CD14-positive monocyte (primary cell): ENCODE measurements at places on chromosomes 13 and 19.
A peak's percentile ranks its signal among the peaks of the same experiment; 100 is the strongest.

DNA sequence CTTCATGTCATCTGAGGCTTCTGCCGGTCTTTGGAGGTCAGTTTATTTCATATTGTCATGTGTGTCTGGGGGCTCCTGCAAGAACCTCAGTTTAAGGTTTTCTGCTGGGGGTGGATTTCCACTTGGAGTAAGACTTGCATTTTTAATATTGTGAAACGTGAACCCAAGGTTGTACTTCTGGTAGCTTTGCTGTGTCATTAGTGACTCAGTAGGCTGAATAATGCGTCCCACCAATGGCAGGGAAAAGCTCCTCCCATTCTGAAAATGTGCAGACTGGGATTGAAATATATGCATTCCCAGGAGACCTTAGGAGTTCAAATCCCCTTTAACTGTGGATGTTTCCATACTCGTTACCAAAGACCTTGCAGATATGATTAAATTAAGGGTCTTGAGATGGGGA, 46.2 kb downstream of the ING1 start:
- no peaks in the 10 kb centered on the region for H3K36me3 ChIP-seq
- H3K27me3 ChIP-seq, result no peaks in the 10 kb centered on the region
- no peak overlapping the region for H3K27ac ChIP-seq
- H3K4me3 ChIP-seq, result no peak overlapping the region

GRCh38 chr19:6890938-6891337, 3.6 kb downstream of the ADGRE1 start:
- peak; percentile 15 for DNase-seq
- no peak overlapping the region for H3K27ac ChIP-seq
- peaks cover 72% of the 10 kb centered on the region for H3K4me1 ChIP-seq
- no peak overlapping the region for H3K4me3 ChIP-seq

GRCh38 chr13:60584976-60585375, 188.0 kb downstream of the TDRD3 start:
- no peaks in the 10 kb centered on the region for H3K27me3 ChIP-seq
- no peak overlapping the region for H3K4me3 ChIP-seq
- H3K27ac ChIP-seq, result no peak overlapping the region
- DNase-seq, result no peak
- no peaks in the 10 kb centered on the region for H3K36me3 ChIP-seq
- no peaks in the 10 kb centered on the region for H3K4me1 ChIP-seq

DNA sequence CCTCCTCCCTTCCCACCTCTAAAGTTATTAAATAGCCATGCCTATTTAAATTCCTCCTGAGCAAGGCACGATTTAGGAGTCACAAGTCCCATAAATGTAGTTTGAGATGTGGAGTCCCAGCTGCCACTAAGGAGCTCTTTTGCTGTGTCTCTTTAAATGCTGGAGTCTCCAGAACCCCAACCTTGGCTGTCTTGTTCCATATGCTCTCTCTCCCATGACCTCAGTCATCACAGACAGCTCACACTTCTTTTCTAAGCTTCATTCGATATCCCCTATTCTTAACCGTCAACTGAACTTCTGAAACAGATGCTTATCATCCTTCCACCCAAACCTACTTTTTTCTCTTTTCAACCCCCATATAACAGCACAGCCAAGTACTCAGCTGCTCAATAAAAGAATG, 197.1 kb downstream of the VWA8 start:
- no peak for DNase-seq
- H3K4me3 ChIP-seq, result no peak overlapping the region
- H3K27me3 ChIP-seq, result no peaks in the 10 kb centered on the region
- no peaks in the 10 kb centered on the region for H3K36me3 ChIP-seq
- H3K4me1 ChIP-seq, result peaks cover 5% of the 10 kb centered on the region

DNA sequence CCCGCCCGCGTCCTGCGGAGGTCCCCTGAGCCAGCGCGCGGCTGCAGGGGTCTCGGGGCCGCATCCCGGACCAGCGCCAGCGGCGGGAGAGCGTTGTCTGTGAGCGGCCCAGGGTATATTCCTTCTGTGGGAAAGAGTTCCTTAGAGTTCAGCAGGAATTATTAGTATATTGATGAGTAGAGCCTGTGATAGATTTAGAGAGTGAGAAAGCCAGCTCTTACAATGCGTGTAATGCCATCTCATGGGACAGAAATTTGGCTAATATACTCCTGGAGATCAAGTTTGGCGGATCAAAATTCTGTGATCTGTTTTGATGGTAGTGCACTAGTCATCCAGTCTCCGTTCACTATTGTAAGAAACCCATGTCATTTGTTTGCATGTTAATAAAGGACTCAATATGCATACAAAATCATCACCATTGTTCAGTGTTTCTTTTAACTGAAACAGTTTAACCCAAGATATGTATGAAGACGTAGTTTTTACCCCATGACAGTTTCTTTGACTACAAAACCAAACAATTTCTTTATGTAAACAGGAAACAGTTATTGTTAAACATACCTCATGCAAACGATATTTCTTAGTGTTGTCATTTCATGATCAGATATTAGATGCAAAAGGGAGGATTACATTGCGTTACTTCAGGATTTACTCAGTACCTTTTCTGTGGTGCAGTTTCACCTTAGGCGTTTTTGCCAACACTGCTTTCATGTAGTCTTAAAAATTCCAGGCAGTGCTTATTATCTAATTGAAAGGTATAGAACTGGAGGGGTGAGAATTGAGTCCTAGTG, 9.9 kb downstream of the TNFRSF19 start:
- H3K36me3 ChIP-seq, result no peaks in the 10 kb centered on the region
- DNase-seq, result no peak
- no peak overlapping the region for H3K27ac ChIP-seq

DNA sequence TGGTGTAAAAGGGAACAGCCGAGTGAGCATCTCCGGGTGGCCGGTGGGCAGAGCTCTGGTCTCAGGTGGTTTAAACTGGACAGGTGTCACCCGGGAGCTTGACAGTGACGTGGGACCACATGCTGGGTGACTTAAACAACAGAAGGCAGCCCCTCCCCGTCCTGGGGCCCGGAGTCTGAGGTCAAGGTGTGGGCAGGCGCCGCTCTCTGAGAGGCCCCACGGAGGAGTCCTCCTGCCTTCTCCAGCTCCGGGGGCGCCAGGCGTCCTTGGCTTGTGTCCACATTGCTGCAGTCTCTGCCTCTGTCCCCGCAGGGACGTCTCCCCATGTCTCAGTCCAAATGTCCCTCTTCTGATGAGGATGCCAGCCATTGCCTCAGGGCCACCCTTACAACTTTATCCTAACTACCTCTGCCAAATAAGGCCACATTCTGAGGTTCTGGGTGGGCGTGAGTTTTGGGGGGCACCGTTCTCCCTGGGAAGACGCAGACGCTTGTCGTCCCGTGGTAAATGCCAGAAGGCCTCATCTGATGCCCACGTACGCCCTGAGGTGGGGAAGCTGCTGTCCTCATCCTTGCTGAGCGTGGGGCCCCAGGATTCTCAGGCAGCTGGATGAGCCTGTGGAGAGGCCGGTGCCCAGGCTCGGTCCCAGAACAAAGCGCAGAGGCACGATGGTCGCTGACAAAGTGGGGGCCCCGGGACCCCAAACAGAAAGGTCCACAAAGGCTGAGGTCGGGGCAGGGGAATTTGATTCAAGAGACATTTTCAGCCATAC, 12.9 kb downstream of the GZMM start:
- H3K27ac ChIP-seq, result peak overlapping the region; percentile 84
- DNase-seq, result no peak
- H3K4me1 ChIP-seq, result peaks cover 26% of the 10 kb centered on the region
- H3K36me3 ChIP-seq, result no peaks in the 10 kb centered on the region

- no peak overlapping the region for H3K27ac ChIP-seq
- no peaks in the 10 kb centered on the region for H3K4me1 ChIP-seq
- no peaks in the 10 kb centered on the region for H3K36me3 ChIP-seq
- no peaks in the 10 kb centered on the region for H3K27me3 ChIP-seq
- H3K4me3 ChIP-seq, result no peak overlapping the region
- DNase-seq, result no peak
Measured at GRCh38 chr19:48946463-48947257, 8.0 kb upstream of the BAX start.

DNA sequence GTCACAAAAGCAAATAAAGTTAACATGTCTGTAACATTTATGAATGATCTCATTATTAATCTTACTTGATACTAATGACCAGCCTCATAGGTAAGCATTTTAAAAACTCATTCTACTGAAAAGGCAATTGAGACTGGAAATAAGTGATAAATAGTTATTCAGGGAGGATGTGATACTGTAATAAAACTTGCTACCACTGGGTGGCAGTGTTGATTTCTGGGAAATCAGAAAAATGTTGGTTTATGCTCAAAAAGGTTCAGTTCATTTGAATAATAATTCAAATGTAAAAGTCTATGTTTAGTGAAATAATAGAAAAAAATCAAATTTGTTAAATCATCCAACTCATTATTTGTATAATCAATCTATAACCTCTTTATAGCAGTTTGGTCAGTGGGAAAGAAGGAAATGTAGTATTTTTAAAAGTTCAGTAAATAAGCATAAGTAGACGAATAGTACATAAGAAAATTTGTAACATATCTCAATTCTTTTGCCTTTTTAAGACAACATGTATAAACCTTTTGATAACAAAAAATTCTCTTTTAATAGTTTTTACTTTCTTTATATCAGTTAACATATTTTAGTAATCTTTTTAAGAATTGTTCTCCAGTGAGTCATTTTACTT, 9.6 kb downstream of the ABHD13 start:
- H3K4me3 ChIP-seq, result no peak overlapping the region
- no peaks in the 10 kb centered on the region for H3K4me1 ChIP-seq
- no peak overlapping the region for H3K27ac ChIP-seq
- DNase-seq, result peak; percentile 38
- no peaks in the 10 kb centered on the region for H3K27me3 ChIP-seq
- H3K36me3 ChIP-seq, result peaks cover 10% of the 10 kb centered on the region

DNA sequence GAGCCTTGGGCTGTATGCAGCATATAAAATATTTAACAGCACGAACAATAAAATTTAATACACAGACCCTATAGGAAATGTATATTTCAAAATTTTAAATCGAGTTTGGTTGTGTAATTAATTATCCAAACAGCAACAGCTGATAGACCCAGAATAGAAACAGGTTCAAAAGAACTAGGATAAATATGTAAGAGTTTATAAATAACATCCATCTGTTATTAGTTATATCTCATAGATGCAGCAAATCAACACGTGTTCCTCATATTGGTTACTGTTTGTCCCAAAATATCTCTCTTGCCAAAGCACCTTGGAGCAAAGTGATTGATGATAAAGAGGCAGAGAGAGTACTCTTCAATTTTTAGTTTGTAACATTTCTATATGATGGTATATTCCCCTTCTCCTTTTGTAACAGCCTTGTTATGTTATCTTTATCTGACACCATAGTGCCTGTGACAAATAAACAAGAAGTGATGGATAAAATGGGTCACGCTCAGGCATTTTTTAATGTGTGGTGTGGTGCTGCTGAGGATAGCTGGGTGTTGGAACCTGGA, 260.6 kb upstream of the NBEA start:
- H3K27ac ChIP-seq, result no peak overlapping the region

- peak overlapping the region; percentile 66 for H3K4me3 ChIP-seq
- H3K27ac ChIP-seq, result no peak overlapping the region
- H3K27me3 ChIP-seq, result peaks cover 75% of the 10 kb centered on the region
- peak; percentile 26 for DNase-seq
- H3K4me1 ChIP-seq, result peaks cover 31% of the 10 kb centered on the region
Measured at GRCh38 chr19:12840091-12841079, 2.1 kb downstream of the MAST1 start.

- no peaks in the 10 kb centered on the region for H3K4me1 ChIP-seq
- H3K36me3 ChIP-seq, result peaks cover 66% of the 10 kb centered on the region
- H3K27ac ChIP-seq, result no peak overlapping the region
- no peak for DNase-seq
- no peak overlapping the region for H3K4me3 ChIP-seq
- no peaks in the 10 kb centered on the region for H3K27me3 ChIP-seq
Measured at GRCh38 chr13:113981194-113981605, 7.3 kb upstream of the C13orf46 start.

DNA sequence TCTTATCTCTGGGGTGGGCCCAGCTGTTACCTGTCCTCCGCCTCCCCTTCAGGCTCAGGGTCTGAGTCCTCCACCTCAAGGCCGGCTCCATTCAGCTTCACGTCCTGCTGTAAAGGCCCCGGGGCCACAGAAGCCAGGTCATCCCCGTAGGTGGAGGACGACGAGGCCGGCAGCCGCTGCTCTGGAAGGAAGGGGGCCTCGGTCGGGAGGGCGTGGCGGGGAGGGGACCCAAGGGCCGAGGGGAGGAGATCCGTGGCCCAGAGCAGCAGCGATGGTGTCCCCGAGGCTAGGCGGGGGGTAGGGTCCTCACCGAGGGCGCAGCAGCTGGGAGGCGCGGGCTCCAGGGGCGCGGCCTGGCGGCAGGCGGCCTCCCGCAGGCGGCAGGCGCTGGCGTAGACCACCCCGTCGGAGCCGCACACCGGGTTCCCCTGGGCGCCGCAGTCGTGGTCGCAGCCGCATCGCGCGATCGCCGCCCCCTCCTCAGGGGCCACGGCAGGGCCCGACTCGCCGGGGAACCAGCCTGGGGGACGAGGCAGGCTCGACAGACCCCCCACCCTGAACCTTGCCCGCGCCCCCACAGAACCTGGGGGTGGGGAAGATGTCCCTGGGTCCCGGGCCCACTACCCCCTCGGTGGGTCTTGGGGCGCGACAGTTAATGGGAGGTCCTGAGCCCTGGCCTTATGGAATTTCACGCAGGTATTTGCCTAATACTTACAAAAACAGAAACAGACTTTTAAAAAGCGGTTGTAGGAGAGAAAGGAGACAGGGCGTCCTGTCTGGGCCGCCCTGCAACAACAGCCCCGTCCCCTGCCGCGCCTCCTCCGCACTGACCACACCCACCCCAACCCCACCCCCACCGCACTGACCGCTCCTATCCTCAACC, 7.6 kb downstream of the F2RL3 start:
- peak overlapping the region; percentile 58 for H3K4me3 ChIP-seq
- DNase-seq, result no peak
- no peak overlapping the region for H3K27ac ChIP-seq
- H3K36me3 ChIP-seq, result no peaks in the 10 kb centered on the region

- H3K4me1 ChIP-seq, result peaks cover 25% of the 10 kb centered on the region
- no peak overlapping the region for H3K27ac ChIP-seq
- H3K36me3 ChIP-seq, result no peaks in the 10 kb centered on the region
- no peak for DNase-seq
Measured at GRCh38 chr19:30886222-30886621, 463.0 kb downstream of the TSHZ3 start.

DNA sequence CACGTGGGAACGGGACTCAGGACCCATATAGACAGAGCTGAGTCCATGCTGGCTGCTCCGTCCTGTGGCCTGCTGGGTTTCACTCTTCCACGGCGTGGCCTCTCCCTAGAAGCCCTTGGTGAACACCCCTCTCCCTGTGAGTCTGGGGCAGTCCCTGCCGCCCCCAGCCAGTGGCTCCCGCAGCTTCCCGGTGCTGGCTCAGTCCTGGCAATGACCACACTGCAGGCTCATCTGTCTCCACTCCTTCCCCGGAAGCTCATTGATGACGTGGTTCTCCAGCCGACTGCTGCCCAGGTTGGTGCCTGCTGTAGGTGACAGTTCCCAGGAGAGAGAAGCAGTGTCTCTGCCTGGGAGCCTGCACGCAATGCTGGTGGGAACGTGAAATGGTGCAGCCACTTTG, 2.1 kb upstream of the TEX29 start:
- no peaks in the 10 kb centered on the region for H3K4me1 ChIP-seq
- no peak overlapping the region for H3K4me3 ChIP-seq
- no peaks in the 10 kb centered on the region for H3K36me3 ChIP-seq
- H3K27ac ChIP-seq, result no peak overlapping the region
- DNase-seq, result no peak
- no peaks in the 10 kb centered on the region for H3K27me3 ChIP-seq

- no peak overlapping the region for H3K27ac ChIP-seq
- peaks cover 7% of the 10 kb centered on the region for H3K4me1 ChIP-seq
- no peaks in the 10 kb centered on the region for H3K27me3 ChIP-seq
- no peak for DNase-seq
- H3K36me3 ChIP-seq, result no peaks in the 10 kb centered on the region
Measured at GRCh38 chr13:110108348-110109139, 198.4 kb downstream of the COL4A1 start.
